ENCODE measurements at places on chromosomes 6 and 20.
A peak's percentile ranks its signal among the peaks of the same experiment; 100 is the strongest.

DNA sequence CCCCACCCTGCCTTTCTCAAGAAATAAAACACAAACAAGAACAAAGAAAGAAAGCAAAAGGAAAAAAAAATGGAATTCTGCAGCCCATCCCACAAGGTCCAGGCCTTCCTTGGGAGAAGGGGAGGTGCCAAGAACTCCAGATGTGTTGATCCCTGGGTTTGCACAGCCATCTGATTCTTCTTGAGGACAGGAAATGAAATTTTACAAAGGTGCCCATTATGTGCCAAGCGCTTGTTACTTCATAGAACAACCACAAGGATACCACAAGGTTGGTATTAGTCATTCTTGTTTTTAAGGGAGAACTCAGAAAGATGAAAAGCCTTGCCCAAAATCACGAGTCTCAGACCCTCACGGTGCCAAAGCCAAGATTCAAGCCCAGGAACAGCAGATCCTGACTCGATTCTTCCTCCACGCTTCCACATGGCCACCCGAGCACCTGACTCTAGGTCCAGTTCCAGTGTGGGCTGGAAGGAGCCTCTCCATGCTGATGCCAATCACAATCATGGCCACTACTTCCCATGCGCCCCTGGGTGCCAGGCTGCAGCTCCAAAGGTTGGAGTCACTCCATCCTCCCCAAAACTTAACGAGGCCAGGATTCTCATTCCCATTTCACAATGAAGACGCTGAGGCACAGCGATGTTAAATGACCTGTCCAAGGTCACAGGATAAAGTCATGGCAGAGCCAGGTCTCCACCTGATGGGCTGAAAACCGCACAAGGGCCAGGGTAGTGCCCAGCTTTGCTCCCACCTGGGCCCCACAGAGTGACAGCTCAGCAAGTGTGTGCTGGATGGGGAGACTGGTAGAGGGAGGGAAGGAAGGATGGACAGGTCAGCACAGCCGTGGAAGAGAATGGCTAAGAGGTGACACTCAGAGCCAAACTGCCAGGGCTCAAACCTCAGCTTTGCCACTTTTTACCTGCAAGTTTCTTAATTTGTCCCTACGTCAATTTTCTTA lies 66.7 kb upstream of the TOP1 start:
- no peak for DNase-seq
- no peak overlapping the region for H3K4me3 ChIP-seq
- H3K4me1 ChIP-seq = peaks cover 10% of the 10 kb centered on the region
- H3K36me3 ChIP-seq = no peaks in the 10 kb centered on the region
- no peak overlapping the region for H3K27ac ChIP-seq

- H3K4me3 ChIP-seq = no peak overlapping the region
- peaks cover 12% of the 10 kb centered on the region for H3K4me1 ChIP-seq
- peaks cover 2% of the 10 kb centered on the region for H3K27me3 ChIP-seq
- DNase-seq = no peak
Observed at GRCh38 chr6:3339811-3340210, 81.1 kb downstream of the PSMG4 start.

- H3K27ac ChIP-seq = no peak within 1 kb of the TSS
- H3K4me1 ChIP-seq = no peaks in the 10 kb centered on the region
- H3K4me3 ChIP-seq = no peak within 1 kb of the TSS
- peaks cover 39% of the 10 kb centered on the region for H3K27me3 ChIP-seq
- H3K36me3 ChIP-seq = no peaks in the 10 kb centered on the region
Observed at GRCh38 chr6:29301316-29301715, at the start of gene OR14J1. Gene OR14J1, plus strand, starts transcription at chr6:29301701. Its CDS starts 4,989 bp downstream, at chr6:29306690.

GRCh38 chr6:105545228-105545920 lies 142.5 kb upstream of the PREP start:
- no peak for DNase-seq
- no peaks in the 10 kb centered on the region for H3K36me3 ChIP-seq
- no peak overlapping the region for H3K4me3 ChIP-seq

DNA sequence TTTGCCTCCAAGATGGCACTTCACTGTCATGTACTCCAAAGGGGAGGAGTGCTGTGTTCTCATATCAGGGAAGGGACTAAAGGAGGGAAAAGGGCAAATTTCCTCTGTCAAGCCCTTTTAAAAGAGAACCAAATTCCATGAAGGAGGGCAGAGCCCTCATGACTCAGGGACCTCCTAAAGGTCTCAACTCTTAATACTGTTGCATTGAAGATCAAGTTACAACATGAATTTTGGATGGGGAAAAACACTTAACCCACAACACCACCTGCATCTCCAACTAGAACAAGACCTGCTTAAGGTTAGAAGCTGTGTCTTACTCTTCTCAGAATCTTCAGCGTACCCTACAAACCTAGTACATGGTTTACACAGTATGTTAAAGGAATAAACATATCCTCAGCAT lies 23.7 kb upstream of the FBXO30 start:
- H3K36me3 ChIP-seq = peaks cover 5% of the 10 kb centered on the region
- H3K27me3 ChIP-seq = no peaks in the 10 kb centered on the region
- DNase-seq = no peak
- H3K4me3 ChIP-seq = no peak overlapping the region
- H3K4me1 ChIP-seq = peaks cover 10% of the 10 kb centered on the region

DNA sequence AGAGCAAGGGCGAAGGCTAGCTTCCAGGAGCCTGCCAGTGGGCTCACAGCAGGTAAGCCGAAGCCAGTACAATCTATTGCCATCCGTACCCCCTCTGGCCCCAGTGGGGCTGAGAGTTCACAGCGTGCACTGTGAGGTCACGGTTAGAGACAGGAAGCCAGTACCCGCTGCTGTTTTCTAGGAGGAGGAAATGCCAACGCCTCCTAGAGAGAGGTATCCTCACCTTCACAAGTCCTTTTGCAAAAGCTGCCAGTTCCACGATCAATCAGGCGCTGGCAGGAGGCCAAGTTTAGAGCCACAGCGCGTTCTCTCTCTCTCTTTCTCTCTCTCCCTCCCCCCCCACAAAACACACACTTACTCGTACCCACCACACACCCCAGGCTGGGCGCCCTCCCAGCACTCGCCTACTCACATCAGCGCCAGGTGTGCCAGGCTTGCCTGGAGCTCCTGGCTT lies 22.5 kb downstream of the COL9A1 start:
- no peaks in the 10 kb centered on the region for H3K4me1 ChIP-seq
- H3K27ac ChIP-seq = no peak overlapping the region
- DNase-seq = no peak
- H3K4me3 ChIP-seq = no peak overlapping the region
- H3K27me3 ChIP-seq = peaks cover 61% of the 10 kb centered on the region

DNA sequence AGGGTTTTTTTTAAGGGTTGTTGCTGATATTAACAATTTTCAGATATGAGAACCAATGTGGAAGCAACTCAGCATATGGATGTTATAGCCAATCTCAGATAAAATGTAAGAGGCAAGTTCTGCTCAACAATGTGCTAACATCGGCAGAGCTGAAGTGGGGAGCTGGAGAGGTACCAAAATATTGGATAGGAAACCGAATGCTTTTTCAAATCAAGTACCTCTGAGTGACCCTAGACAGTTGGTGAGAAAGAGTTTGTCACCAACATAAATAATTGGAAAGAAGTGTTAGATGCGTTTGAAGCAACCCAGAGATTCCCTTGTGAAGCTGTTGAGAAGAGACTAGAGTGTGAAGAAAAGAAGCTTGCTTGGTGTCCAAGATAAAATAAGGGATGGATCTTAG lies 140.7 kb downstream of the SOX4 start:
- no peak overlapping the region for H3K27ac ChIP-seq
- H3K4me1 ChIP-seq = peaks cover 3% of the 10 kb centered on the region
- no peak for DNase-seq
- H3K27me3 ChIP-seq = peaks cover 4% of the 10 kb centered on the region

DNA sequence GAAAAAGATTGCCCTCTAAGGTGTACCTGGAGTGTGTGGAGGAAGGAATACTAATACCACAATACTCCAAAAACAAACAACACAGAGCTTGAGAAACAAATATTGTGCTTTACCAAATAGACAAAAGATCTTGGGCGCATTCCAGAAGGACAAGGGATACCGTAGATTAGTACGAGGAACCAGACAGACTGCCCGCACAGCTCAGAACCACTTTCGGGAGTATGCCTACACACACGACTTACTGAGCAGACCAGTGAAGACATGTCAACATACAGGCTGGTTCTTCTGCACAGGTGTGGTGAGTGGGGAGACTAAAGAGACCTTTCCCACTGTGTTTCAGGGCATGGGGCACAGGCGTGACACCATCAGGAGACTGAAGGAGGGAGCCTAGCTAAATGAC lies 15.8 kb upstream of the FOXQ1 start:
- no peaks in the 10 kb centered on the region for H3K4me1 ChIP-seq
- no peaks in the 10 kb centered on the region for H3K36me3 ChIP-seq
- no peak overlapping the region for H3K4me3 ChIP-seq
- H3K27ac ChIP-seq = no peak overlapping the region
- peaks cover 60% of the 10 kb centered on the region for H3K27me3 ChIP-seq
- no peak for DNase-seq

DNA sequence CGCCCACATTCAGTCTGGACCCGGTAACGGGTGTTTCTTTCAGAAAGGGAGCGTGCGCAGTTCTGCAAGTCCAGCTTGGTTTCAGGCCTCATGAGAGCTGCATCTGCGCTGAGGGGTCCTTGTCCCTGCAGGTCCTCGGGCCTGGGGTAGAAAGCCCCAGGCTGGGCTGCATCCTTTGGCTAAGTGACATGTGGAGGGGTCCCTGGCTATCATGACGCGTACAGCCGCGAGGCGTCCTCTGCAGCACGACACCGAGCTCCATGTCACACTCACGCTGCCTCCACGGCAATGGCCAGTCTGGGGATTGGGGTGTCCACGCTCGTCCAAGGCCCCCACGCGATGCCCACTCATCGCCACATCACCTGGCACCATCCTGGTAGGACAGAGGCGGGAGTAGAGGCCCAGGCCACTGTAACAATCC lies 1.7 kb upstream of the KIF25 start:
- no peaks in the 10 kb centered on the region for H3K36me3 ChIP-seq
- no peak for DNase-seq
- H3K4me3 ChIP-seq = no peak overlapping the region
- H3K4me1 ChIP-seq = no peaks in the 10 kb centered on the region
- no peak overlapping the region for H3K27ac ChIP-seq
- H3K27me3 ChIP-seq = peaks cover 6% of the 10 kb centered on the region

DNA sequence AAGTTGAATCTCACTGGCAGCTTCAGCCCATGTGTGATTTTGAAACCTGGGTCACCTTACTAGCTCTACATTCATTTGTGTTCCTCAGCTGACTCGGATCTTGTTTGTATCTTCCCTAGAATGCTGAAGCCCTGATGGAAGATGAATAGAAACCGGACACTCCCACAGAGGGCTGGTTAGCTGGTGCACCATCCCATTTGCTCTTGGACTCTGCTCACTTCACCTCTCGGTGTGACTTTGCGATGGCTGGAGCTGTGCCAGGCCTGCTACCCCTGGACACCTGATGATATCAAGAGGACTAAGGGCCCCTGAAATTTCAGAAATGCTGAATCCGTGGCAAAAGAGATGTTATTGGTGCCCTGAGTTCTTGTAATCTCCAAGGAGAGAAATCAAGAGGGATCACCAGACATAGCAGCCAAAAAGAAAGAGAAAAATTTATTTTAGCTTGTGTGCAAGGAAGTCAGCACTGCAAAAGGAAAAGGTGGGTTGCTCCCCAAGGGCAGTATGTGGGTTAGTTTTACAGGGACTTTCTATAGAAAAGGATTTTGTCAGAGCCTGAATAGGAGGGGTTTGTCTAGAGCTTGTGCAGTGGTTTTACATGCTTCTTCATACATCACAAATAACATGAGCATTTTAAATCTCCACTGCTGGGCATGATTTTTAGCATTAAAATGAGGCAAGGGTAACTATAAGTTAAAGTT lies 426.3 kb upstream of the NOX3 start:
- no peak for DNase-seq
- no peaks in the 10 kb centered on the region for H3K27me3 ChIP-seq
- H3K4me3 ChIP-seq = no peak overlapping the region
- H3K36me3 ChIP-seq = no peaks in the 10 kb centered on the region
- peak overlapping the region; percentile 62 for H3K27ac ChIP-seq
- H3K4me1 ChIP-seq = peaks cover 35% of the 10 kb centered on the region

DNA sequence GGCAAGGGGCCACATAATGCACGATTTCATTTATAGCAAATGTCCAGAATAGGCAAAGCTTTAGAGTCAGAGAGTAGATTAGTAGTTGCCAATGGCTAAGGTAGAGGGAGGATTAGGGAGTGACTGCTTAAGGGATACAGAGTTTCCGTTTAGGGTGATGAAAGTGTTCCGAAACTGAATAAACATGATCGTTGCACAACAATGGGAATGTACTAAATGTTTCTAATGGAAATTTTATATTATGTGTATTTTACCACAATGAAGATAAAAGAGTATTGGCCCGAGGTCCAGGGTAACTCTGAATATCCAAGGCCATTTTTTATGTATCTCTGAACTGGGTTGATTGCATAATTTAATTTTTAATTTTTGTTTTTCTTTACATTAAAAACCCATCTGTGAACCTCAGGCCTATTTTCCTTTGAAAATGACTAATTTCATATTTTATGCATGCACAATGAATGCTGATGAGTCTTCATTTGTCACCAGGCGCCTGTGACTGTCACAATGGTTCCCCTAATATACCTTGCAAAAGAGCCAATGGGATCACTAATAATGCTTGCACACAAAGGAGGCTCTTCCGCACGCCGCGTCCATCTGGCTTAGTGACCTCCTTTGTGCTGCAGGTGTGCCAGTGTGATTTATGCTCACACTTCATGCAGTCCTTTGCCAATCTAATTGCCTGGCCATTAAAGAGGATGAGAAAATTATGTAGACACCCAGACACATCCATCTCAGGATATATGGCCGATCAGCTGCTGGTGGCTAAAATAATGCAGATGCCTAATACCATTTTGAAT lies 612.5 kb downstream of the CDH26 start:
- peaks cover 3% of the 10 kb centered on the region for H3K27me3 ChIP-seq
- H3K27ac ChIP-seq = no peak overlapping the region
- H3K4me3 ChIP-seq = no peak overlapping the region
- no peaks in the 10 kb centered on the region for H3K36me3 ChIP-seq
- no peaks in the 10 kb centered on the region for H3K4me1 ChIP-seq

DNA sequence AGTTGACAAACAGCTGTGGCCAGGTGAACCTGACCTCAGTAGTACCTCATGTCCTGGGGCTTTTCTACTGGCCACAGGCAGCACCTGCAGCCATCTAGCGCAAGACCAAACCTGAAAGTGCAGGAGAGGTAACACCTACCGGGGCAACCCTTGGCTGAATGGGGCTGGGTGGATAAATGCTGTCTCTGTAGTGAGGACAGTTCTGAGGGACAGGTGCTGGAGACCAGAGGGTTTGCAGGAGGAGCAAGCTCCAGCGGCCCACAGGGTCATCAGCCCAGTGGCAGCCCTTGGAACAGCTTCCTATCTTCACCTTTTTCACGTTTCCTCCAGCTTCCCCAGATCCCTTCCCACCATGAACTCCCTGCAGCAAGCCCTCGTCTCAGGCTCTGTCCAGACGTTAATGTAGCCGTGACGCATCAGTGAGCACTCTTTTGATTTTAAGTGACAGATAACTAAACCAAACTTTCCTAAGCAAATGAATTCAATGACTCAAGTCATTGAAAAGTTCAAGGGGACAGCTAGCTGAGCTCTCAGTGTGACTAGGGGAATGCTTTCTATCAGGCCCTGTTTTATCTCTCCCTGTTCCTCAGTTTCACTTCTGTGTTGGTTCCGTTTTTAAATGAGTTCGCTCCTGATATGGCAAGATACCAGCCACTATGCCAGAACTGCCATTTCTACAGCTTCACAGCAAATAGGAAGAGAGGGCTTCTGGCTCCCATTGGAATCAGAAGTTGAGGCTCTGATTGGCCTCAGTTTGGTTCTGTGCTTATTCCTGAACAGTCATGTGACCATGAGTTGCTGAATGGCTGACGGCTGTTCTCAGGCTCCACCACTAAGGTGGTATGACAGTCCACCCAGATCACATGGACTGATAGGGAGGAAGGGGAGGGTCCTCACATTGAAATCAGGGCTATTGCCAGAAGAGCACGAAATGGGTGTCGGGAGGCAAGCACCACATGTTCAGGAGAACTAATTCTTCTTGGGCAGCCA lies 12.1 kb upstream of the PFDN4 start:
- no peak overlapping the region for H3K27ac ChIP-seq
- no peaks in the 10 kb centered on the region for H3K4me1 ChIP-seq
- H3K27me3 ChIP-seq = peaks cover 18% of the 10 kb centered on the region
- no peak overlapping the region for H3K4me3 ChIP-seq
- no peak for DNase-seq

Measured in activated T-cell treated with anti-CD3 and anti-CD28 coated beads, Interleukin-2, amount 50 U/mL, for 24 hours (primary cell).